ENCODE measurements at places on chromosomes 13 and 19.
A peak's percentile ranks its signal among the peaks of the same experiment; 100 is the strongest.

DNA sequence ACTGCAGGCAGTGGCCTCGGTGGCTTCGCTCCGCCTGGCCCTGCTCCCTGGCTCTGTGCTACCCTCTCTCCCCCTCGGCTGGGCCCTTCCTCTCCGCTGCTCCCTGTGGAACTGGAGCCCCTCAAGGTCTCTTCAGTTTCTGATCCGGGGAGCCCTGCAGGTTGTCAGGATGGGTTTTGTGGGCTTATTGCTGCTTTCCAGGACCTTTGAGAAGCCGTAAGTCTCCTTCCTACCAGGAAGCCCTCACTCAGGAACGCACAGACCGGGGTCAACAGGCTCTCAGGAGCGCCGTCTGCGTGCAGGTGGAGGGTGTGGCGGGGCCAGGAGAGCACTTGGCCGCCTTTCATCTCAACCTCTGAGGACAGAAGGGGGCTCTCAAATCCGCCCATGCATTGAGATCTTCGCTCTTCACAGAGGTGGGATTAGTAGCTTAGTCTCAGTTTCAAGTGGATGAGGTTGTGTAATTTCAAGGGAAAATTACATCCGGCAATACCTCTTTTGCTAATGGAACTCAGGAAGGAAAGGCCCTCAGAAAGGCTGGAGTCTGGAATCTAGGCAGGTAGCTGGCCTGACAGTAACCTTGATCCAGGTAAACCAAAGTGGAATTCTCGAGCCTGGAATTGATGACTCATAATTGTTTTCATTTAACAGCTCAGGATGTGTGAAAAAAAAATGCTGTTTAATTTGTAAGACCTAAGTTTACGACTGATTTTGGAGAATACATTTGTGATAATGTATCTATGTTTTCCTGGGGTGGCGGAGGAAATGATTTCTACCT lies 102.0 kb downstream of the ATP11A start:
- DNase-seq = no peak

- peak; percentile 85 for DNase-seq
Observed at GRCh38 chr19:49676136-49676783, 811 bp upstream of the PRMT1 start.

GRCh38 chr19:7862413-7862951 lies 11.7 kb downstream of the PRR36 start:
- DNase-seq = peak; percentile 40

DNA sequence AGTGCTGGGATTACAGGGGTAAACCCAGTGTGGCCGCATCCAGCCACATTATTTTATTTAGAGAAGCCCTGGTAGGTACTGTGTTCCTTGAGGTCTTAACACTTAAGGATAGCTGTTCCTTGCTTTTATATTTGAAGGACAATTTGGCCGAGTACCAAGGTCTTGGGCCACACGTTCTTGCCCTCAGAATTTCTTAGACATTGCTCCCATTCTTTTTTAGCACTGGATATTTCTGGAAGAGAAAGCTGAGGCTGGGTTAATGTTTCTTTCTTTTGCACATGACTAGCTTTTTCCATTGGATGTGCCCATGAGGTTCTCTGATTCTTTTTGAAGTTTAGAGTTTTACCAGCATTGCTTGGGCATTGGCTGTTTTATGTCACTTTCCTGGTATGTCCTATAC lies 5.5 kb upstream of the RNF113B start:
- no peak for DNase-seq

- DNase-seq = no peak
Observed at GRCh38 chr19:1103132-1103707, 574 bp upstream of the GPX4 start.

DNA sequence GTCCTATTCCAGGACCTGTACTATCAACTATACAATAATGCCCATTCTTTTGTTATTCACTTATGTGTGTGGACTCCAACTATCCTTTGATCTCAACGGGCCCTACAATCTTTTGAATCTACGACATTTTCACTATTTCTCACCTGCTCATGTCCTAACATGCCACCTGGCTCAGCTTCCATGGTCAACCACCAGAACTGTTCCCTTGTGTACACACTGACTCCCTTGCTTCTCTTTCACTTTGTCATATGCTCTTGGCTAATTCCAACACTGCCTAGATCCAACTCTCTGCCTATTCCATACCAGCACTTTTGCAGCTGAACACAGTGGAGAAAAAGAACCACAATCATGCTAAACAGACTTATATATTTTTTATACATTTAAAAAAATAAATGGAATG lies 53.1 kb downstream of the MICU2 start:
- DNase-seq = no peak

DNA sequence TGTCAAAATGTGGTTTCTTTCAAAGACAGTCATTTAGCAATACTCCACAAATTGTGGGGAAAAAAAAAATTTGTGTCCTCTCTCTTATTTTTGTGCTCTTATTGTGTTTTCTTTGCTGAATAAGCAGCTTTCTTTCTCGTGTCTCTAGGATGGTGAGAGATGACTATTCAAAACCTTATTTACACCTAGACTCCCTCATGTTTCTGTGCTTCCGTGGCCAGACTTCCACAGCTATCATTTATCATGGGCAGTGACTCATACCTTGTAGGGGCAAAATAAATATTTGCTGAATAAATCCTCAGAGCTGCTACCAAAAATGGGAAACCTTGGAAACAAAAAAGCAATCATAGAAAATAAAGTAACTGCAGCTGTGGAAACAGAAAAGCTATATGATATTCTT lies 204.9 kb upstream of the MIR17HG start:
- DNase-seq = peak; percentile 85

GRCh38 chr13:49064476-49064875 lies 88.8 kb downstream of the FNDC3A start:
- no peak for DNase-seq

GRCh38 chr13:28286263-28286662 lies 147.9 kb downstream of the PAN3 start:
- DNase-seq = no peak

GRCh38 chr13:50732712-50733111 lies 110.8 kb downstream of the DLEU7 start:
- peak; percentile 47 for DNase-seq

- peak; percentile 57 for DNase-seq
Observed at GRCh38 chr13:24502533-24503378, 9.8 kb downstream of the PARP4 start.

DNA sequence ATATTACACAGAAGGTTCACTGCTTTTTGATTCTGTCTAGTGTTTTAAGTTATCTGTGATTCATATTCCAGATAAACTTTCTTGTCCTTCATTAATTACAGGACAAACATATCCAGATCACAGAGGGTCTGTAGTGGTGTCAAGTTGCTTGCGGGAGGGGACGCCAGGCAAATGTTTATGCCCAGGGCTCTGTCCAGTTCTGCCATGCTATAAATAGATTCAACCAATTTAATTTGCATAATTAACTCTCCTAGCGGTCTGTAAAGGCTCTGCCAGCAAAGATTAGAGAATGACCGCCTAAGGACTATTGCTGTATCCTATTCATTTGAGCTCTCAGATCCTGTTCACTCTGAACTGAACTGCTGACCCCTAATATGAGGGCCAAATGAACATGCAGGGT lies 59.7 kb upstream of the TRPC4 start:
- no peak for DNase-seq

- peak; percentile 28 for DNase-seq
Observed at GRCh38 chr19:57171551-57172081, 4.3 kb upstream of the DUXA start.

GRCh38 chr13:21986602-21987001 lies 315.7 kb downstream of the FGF9 start:
- DNase-seq = no peak

GRCh38 chr13:30502237-30502636 lies 36.5 kb upstream of the HMGB1 start:
- DNase-seq = no peak

GRCh38 chr19:1734321-1734966 lies 18.9 kb upstream of the ONECUT3 start:
- no peak for DNase-seq

- DNase-seq = no peak
Observed at GRCh38 chr19:45901912-45902650, at the start of gene MYPOP. Gene MYPOP, minus strand, starts transcription at chr19:45902613. Its CDS starts 840 bp downstream, at chr19:45901773.

- no peak for DNase-seq
Observed at GRCh38 chr13:45928176-45928575, 76.6 kb upstream of the SIAH3 start.

DNA sequence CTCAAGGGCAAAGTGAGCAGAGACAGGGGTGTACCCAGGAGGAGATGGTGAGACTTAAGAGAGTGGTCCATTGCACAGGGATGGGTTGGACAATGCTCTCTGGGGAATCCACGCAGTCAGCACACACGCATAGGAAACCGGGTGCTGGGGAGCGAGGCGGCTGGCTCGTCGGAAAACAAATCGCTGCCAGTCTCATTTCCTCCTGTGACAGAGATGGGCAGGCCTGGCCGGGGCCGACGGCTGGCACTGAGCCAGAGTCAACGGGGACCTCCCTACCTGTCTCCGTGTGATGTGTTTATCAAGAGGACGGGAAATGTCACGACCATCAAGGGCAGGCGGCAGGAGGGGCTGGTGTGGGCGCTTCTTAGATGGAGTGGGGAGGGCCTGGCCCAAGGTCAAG lies 27.3 kb downstream of the PTPRS start:
- DNase-seq = no peak

GRCh38 chr19:8320564-8321066 lies 560 bp downstream of the NDUFA7 start:
- DNase-seq = no peak

GRCh38 chr13:109026266-109026665 lies 396.9 kb downstream of the MYO16 start:
- DNase-seq = no peak

- no peak for DNase-seq
Observed at GRCh38 chr13:90281709-90282108, 1065.8 kb upstream of the MIR17HG start.

DNA sequence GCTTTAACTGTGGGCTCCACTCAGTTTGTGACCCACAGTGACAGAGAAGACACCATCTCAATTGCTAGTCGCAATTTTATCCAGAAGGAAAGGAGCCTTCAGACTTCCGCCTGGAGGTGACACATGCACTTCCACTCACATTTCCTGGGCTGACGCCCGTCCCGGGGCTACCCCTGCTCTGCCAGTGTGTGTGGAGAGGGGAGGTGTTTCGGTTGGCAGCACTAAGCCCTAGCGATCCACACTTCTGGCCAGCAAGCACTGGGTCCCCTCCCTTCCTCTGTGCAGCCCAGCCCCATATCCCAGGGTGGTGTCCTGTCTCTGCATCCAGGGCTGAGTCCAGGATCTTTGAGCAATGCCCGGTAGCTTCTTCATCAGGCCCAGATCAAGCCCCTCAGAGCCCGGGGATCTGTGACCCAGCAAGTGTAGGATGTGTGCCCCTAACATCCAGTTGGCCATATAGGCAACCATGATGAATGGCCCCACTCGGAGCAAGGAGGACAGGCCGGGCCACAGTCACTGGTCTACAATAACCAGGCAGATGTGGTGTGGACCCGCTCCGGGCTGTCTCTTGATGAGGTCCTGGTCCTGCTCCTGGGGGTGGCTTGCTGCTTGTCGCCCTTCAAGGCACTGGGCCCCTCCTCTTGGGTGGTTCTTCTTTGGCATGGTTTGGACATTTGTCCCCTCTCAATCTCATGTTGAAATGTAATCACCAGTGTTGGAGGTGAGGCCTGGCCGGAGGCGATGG lies 141.9 kb upstream of the SPACA7 start:
- no peak for DNase-seq

DNA sequence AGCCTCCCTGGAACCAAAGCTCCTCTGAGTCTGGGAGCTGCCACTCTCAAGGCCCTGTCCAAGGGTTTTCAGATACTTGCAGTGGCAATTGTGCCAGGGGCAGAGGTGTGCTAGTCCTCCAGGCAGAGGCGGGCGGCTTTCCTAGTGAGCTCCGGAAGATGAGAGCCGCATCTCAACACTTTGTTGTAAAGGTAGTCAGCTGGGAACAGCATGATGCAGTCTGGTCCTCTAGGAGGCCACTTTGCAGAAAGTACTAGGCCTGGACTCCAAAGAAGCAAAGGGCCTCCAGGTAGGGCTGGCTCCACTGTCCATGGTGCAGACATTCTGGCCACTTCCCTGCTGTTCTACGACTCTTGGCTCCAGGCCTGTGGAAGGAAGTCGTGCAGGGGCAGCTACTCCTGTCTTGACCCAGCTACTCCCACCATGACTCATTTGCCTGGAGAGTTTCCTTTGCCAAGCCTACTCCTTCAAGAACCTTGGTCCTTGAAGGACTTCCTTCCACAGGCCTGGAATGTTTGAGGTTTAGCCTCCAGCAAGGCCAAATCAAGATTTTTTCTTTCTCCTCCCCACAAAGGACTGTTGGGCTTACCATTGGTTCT lies 9.9 kb upstream of the ZNF536 start:
- no peak for DNase-seq

- no peak for DNase-seq
Observed at GRCh38 chr13:75774176-75774575, 138.0 kb downstream of the LMO7 start.

GRCh38 chr19:38183251-38183897 lies 40.6 kb downstream of the DPF1 start:
- DNase-seq = peak; percentile 22

- DNase-seq = peak; percentile 43
Observed at GRCh38 chr13:37443538-37443937, 155.0 kb downstream of the POSTN start.

- no peak for DNase-seq
Observed at GRCh38 chr19:6518145-6518911, 12.5 kb upstream of the TNFSF9 start.

DNA sequence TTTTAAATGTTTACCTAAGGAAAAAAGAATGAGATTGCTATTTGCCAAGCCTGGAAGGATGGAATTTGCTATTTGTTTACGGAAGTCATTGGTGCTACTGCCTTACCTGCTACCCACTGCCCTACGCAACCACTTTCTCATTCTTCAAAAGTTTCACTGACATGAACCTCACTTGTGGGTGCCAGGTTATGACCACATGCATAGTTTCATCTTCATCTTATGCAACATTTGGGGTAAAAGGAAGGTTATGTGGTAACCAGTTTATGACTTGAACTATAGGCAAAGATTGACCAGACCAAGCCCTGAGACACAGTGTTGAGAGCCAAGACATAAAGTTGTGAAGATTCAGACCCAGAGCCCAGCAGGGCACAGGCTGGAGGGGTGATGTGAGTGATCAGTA lies 142.5 kb downstream of the LACC1 start:
- no peak for DNase-seq

DNA sequence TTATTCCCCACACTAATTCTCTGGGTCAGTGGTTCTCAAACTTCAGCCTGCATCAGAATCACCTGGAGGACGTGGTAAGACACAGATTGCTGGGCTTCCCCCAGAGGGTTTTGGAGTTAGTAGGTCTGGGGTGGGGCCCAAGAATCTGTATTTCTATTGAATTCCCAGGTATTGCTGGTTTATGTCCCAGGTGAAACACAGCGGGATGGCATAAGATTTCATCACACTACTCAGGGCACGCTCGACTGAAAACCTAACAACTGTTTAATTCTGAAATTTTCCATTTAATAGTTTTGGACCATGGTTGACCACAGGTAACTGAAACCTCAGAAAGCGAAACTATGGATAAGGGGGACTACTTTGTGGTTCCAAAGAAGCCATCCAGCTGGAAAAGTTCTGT lies 6.5 kb downstream of the MLNR start:
- no peak for DNase-seq

DNA sequence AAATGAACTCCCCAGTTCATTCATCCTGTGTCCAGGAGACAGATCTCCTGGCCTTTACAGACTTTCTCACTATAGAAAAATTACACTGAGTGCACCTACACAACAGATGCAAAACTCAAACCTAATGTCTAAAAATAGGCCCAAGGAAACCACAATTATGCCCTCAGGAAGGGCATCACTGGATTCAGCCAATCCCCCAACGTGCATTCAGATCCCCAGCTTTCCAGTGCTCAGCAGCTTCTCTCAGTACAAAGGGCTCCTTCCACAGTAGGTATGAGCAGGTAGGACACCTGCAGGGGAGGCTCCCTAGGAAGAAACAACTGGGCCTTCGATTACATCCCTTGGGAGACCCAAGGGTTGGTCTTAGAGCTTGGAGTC lies 2.1 kb downstream of the ZNF709 start:
- no peak for DNase-seq
